GM12878 (cell line): ENCODE measurements at places on chromosomes 12 and 14.

- DNase-seq = no peak
Measured at GRCh38 chr14:52447236-52447635, 105.1 kb downstream of the TXNDC16 start.

GRCh38 chr14:91420686-91421085 lies 3.1 kb upstream of the CCDC88C start:
- DNase-seq = no peak

DNA sequence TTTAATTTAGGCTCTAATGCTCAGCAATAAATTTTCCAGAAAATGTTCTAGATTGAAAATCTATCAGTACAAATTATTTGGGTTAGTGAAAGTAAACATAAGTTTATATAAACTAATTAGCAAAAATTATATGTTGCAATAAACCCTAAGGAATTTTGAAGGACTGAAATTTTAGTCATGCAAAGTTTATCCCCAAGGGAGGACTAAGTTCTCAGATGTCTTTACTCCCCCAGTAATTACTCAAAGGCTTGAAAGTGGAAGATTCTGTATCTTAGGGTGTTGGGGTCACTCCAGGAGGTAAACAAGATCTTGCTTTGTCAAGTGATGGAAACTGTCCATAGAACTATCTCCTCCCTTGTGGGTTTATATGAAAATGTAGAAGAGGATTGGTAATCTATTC lies 183.7 kb downstream of the AKAP6 start:
- no peak for DNase-seq

DNA sequence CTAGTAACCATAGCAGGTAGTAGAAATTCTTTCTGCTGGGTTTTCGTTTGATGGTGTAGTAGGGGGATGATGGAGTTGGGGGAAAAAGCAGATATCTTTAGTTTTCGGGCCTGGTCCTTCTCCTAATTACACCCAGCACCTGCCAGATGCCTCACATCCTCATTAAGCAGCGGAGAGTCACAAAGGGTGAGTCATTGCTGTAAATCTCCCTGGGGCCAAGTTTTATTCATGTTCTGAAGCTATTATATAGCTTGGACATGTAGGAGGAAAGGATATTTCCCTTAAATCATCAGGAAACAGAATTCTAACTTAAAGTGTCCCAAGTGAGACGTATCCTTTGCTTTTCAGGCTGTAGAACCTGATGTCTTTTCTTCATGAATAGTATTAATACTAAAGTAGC lies 4.9 kb upstream of the NECAP1 start:
- DNase-seq = no peak

DNA sequence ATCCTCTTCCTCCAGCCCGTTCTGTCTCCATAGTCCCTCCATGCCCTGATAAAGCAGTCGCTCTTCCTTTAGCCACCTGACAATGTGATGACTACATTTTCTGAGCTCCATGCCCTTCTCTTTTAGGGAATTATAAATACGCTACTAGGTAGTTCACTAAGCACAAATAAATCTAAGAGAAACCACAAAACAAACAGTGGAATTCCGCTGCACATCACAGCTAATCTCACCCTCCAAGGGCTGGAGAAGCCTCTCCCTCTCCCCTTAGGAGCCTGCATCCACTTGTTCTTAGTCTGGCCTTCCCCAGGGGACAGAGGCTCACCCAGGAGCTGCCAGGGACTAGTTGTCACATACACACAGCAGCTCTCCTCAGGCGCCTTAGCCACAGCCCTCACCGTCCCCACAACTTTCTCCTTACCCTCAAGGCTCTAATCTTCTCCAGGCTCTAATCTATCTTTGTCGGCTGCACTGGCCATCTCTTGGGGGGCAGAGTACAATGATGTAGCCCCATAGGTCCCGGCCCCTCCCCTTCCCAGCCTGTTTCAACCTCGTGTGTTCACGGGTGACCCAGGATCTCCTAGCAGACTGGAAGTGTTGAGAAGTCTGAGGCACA lies 55.9 kb upstream of the GPR68 start:
- DNase-seq = no peak

DNA sequence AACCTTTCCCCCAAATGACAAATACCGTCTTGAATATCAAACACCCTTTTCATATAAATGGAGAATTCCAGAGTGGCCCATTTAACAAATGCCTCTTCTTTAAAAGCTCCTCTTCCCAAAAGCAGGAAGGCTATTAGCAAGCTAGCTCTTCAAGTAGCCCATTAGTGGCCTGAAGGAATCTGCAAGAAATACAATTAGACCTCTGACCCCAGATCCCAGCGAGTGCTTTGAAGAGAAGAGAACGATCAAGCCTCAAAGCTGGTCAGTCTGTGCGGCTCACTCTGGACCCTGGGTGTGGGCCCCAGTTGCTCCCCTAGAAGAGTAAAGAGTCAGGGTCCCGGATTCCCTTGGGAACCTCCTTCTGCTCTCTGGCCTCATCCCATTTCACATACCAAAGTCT lies 325.6 kb downstream of the NUAK1 start:
- no peak for DNase-seq

DNA sequence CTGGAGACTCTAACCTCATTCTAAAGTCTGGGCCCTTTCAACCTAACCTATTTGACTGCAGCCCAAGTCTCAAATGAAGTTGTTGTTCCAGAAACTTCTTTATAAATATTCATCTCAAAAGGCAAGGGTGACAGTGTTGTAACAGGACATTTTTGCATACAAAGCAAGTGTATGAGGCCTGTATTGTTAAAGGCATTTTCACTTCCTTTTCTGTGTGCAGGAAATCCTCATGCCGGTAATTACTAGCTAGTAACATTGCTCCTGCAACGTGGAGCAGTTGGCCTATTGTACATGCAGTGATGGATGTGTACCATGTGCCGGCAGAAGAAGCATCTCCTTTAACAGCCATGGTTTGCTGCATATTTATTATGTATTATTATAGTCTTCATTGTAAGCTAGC lies 156.5 kb upstream of the RMST start:
- DNase-seq = peak; percentile 53

DNA sequence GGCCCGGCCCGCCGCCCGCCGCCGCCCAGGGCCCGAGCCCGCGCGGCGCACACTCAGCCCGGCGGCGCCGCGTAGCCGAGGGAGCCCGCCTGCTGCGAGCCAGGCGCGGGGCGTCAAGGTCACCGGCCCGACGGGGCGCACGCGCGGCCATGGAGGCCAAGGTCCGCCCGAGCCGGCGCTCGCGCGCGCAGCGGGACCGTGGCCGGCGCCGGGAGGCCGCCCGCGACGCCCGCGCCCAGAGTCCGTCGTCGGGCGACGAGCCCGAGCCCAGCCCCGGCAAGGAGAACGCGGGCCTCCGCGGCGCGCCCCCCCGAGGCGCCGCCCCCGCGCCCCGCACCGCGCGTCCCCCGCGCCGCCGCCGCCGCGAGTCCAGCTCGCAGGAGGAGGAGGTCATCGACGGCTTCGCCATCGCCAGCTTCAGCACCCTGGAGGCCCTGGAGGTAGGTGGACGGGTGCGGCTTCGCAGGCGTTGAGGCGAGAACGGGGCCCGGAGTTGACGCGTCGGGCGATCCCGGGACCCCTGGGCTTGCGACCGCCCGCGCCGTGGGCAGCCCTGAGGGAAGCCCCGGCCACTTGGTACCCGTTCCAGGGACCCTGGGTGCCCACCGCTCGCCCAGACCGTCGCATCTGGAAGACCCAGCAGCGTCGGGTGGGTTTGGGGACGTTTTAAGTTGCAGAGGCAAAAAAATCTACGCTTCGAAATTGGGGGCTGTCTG lies 629 bp downstream of the FBRSL1 start:
- no peak for DNase-seq

- DNase-seq = no peak
Measured at GRCh38 chr12:93805736-93806141, 128.6 kb downstream of the CRADD start.

DNA sequence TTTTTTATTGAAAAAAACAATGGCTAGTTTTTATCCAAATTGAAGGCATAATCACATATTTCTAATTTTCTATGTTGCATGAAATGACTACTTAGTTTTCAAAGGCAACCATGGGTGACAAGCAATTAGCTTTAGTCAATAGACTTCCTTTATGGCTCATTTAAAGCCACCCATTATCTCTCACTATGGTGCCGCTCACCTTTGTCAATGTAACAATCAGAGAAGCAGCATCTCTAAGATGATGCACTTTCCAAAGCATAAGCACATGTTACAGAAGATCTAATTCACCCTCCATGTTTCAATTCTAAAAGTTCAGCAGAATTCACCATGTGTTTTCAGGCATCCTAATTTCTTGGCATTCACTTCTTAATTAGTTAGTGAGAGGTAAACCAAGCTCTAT lies 166.6 kb upstream of the RPL10L start:
- no peak for DNase-seq

DNA sequence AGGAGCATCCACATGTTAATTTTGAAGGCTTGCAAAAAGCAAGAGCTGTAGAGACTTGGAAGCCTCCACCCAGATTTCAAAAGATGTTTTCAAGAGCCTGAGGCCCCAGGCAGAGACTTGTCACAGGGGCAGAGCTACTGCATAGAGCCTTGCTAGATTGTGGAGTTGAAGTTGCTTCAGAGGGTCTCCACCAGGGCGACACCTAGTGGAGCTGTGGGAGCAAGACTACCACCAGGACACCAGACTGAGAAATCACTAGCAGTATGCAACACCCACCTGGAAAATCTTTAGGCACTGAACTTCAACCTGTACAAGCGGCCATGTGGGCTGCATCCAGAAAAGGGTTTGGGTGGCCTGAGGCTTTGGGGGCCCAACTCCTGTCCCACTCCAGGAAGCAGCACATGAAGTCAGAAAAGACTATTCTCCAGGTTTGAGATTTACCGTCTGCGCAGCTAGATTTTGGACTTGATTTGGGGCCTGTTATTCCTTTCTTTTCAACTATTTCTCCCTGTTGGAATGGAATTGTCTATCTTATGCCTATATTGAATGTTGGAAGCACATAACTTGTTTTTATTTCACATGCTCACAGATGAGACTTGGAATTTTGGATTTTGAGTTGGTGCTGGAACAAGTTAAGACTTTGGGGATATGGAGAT lies 508.6 kb downstream of the FLRT2 start:
- no peak for DNase-seq

GRCh38 chr12:62694116-62694515 lies 227.5 kb downstream of the MON2 start:
- no peak for DNase-seq

GRCh38 chr14:64703395-64704142 lies 655 bp upstream of the PLEKHG3 start:
- no peak for DNase-seq

DNA sequence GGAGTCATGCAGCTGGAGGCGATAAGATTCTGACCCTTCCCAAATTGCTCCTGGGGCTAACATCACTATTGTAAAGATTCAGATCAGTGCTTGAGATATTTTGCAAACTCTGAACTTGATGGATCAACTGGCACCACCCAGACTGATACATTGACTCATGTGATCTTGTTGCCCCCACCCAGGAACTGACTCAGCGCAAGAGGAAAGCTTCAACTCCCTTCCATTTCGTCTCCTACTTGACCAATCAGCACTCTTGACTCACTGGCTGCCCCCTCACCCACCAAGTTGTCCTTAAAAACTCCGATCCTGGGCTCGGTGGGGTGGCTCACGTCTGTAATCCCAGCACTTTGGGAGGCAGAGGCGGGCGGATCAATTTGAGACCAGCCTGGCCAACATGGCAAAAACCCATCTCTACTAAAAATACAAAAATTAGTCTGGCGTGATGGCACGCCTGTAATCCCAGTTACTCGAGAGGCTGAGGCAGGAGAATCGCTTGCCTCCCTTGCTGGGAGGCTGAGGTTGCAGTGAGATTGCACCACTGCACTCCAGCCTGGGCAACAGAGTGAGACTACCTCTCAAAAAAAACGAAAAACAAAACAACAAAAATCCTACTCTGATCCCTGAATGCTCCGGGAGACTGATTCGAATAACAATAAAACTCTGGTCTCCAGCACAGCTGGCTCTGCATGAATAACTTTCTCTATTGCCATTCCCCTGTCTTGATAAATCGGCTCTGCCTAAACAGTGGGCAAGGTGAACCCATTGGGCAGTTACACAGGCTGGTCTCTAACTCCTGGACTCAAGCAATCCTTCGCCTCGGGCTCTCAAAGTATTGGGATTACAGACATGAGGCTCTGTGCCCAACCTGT lies 9.8 kb upstream of the ARF6 start:
- no peak for DNase-seq

GRCh38 chr12:67669217-67669933 lies 20.8 kb downstream of the DYRK2 start:
- no peak for DNase-seq

GRCh38 chr14:21093769-21094681 lies 4.4 kb downstream of the ZNF219 start:
- no peak for DNase-seq

DNA sequence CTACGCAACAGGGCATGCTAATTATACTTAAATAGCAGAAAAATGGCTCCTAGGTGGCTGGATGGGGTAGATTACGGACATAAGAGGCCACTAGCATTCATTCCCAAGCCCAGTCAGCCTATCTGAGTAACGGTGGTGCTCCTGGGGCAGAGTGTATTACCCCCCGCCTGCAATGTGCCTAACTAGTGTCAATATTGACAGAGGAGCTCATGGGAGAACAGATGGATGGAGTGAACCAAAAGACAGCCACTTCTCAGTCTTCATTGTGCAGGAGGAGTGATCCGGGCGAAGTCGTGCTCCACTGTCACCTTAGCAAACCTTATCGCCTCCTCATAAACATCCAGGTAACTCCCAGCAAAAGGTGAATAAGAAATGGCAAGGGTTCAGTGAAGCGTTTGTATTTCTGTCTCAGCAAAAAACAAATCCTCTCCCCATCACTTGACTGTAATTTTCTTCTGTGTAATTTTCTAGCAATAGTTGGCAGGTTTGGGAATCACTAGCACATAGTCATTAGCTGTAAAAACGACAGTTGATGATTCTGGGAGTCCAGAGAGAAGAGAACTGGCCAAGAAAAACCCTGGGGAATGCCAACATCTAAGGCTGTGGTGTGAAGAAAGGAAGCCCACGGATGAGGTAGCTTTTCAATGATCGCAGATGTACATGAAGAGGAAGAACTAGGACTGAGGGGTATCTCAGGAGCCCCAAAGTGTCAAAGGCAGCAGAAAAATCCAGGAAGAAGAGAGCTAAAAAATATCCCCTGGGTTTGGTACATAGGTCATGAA lies 126.6 kb upstream of the BCL2L14 start:
- no peak for DNase-seq

DNA sequence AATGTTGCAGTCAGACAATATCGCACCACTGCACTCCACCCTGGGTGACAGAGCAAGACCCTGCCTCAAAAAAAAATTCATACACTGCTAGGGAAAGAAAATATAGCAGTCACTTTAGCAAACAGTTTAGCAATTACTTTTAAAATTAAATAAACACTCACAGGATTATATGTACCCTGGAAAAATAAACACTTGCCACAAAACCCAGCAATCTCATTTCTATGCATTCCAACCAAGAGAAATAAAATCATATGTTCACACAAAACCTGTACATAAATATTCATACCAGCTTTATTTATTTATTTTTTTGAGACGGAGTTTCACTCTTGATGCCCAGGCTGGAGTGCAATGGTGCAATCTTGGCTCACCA lies 20.2 kb downstream of the ATXN2 start:
- no peak for DNase-seq

GRCh38 chr12:114668151-114668885 lies 15.7 kb downstream of the TBX3 start:
- no peak for DNase-seq

GRCh38 chr12:6532927-6533652 lies 1.2 kb upstream of the GAPDH start:
- DNase-seq = no peak
